ENCODE measurements at places on chromosomes 1 and 21.

GRCh38 chr21:33449616-33450015 lies 30.2 kb downstream of the TMEM50B start:
- DNase-seq = no peak

GRCh38 chr1:227796359-227796915 lies 19.0 kb upstream of the PRSS38 start:
- no peak for DNase-seq

- no peak for DNase-seq
Observed at GRCh38 chr1:9294405-9294773, 1.7 kb downstream of the SPSB1 start.

DNA sequence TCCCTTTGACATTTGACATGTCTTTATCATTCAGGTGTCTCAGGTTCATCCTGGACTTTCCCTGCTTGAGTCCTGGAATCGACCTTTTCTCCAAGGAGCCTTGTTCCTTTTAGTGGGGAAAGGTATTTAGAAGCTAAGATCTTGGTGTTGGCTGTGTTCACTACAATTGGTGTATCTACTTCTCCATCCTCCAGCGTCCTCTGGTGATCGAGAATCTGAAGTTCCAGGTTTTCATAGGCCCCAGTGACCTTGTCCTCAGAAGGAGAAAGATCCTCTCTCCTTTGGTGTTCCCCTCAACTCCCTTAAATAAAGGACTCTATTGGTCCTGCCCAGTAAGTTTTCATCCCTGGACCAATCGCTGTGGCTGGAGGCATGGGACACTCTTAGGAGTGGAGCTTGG lies 22.1 kb downstream of the MROH7 start:
- no peak for DNase-seq

DNA sequence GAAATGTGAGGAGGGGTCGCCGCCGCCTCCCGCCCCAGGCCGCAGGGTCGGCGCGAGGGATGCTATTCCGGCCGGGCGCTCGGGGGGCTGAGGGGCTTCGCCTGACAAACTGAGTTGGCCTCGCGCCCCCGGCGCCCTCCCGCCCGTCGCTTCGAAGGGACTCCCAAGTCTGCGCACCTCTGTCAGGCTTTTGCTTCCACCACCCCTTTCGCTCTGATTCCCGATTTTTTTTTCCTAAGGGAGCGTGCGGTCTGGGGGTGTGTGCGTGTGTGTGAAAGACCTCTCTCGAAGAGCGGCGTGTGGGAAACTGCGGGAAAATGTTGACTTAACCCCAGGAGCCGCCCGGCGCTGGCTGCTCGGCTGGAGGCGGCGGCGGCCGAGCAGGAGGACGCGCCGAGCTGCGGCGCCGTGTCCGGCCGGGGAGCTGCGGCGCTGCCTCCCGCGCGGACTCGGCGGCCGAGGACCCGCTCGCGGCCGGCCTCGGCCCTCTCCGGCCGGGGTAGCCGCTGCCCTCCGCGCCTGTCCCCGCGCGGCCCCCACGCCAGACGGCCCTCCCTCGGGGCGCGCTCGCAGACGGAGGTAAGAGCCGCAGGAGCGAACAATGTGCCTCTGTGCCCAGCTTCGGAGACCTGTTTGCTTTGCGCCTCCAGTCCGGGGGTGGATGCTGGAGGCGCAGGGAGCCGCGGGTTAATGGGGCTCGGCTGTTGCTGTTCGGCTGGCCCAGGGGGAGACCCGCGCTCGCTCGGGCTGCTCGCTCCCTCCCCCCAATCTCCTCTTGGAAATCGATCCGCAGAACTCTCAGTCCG lies 1.1 kb downstream of the ADGRL2 start:
- DNase-seq = no peak

DNA sequence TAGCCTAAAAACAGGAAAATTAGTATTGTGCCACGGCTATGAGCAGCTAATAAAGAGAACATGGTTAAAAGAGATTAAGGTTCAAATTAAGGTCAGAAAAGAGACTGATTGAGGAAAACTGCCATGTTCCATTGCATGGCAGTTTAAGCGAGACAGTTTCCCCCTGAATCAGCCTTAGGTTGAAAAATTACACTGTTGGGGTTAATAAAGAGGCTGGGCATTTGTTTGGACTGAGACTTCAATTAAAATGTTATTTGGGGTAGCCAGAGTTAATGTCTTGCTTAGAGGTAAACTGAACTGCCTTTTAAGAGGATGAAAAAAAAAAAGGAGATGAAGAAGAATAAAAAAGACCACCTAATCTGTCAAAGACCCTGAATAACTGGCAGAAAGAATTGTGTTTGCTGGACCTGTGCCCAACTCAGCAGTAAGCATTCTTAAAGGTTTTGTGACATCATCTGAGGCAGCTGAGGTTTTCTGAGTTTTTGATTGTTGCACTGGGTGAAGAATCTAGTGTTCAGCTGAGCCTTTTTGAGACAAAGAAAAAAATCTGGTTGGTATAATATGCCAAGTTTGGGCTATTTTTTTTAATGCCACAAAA lies 17.7 kb upstream of the PROX1 start:
- DNase-seq = no peak

DNA sequence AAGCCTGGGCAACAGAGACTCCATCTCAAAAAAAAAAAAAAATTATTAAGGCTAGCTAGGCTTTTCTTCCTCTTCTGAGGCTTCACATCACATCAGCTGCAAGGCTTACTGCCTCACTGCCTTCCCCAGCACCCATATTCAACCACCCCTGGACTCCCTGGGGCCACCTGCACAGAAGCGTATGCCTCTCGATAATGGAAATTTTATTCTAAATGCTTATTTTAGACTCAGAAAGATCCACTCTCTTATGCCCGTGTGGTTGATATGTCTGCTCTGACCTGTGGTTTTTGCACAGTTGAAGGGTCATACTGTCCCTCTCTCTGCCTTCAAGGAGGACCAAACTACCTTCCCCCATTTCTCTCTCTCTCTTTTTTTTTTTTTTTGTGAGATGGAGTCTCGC lies 1.5 kb upstream of the FCRLA start:
- no peak for DNase-seq

GRCh38 chr1:116763787-116764465 lies 9.7 kb downstream of the CD2 start:
- peak; percentile 66 for DNase-seq

- DNase-seq = no peak
Observed at GRCh38 chr1:225941187-225941941, at the start of gene LEFTY2. Gene LEFTY2 (minus strand): TSS chr1:225941220. CDS start chr1:225941140, 80 bp downstream.

- no peak for DNase-seq
Observed at GRCh38 chr1:168825820-168826219, 96.8 kb upstream of the DPT start.

- no peak for DNase-seq
Observed at GRCh38 chr1:200479816-200480215, 70.0 kb upstream of the ZNF281 start.

DNA sequence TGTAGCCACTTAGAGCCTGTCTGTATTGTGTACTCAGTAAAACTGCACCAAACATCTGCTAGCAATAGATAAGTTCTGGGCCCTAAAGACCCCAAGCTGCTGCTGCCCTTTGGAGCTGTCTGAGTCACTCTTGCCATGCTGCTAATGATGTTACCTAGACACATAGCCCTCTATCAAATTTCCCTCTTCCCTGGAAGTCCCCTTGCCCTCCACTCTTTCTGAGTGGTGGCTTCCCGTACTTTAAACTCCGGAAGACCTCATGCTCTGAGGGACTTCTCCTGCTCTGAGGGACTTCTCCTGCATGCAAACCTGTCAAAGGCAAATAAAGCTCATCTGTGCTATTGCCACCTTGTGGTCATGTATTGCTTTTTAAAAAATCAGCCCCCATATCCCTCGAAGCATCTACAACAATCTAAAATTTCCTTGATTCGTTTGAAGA lies 34.0 kb downstream of the FH start:
- DNase-seq = no peak
